GM12891 (cell line): ENCODE measurements at places on chromosomes 5 and 9.

DNA sequence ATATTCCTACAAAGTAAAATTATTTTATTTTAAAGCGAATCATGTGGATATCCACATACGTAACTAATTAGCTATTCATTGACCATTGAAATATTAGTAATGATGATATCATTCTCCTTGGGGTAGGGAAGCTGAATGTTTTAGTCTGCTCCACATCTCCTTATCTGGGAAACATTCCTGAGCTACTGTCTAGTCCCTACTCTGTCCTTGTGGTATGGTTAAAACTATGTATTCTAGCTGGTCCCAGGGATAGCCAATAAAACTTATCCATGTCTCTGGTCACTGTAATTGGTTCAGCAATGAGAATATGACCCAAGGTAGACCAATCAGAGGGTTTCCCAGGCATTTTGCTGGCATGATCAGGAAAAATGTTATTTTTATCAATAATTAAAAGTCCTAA, 76.0 kb upstream of the DAP start:
- no peak for DNase-seq

- no peak for DNase-seq
Measured at GRCh38 chr9:76878933-76879332, 27.0 kb downstream of the PRUNE2 start.

DNA sequence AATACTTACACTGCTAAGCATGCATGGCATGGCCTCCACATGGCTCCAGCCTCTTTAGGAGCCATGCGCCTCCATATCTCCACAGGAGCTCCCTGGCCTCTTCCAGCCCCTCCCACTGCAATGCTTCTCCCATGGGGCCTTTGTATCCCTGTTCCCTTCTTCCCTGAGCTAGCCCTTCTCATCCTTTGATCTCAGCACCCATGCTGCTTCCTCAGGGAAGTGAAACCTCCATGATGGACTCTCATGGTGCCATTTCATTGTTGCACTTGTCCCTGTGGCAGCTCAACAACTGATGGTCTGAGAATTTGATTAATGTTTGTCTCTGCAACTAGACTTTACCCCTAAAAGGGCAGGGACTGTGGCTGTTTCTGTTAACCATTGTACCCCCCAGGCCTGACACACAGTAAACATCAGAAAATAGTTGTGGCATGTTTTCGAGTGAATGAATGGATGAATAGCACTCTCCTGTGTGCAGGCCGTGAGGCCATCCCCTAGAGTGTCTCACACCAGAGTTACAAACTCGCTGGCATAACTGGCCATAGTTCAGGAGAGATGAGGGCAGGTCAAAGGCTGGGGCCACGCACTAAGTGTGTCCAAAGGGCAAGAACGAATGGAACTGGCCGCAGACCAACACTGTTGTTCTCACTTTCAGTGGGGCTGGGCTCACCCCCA, 6.6 kb downstream of the IDNK start:
- DNase-seq, result no peak

DNA sequence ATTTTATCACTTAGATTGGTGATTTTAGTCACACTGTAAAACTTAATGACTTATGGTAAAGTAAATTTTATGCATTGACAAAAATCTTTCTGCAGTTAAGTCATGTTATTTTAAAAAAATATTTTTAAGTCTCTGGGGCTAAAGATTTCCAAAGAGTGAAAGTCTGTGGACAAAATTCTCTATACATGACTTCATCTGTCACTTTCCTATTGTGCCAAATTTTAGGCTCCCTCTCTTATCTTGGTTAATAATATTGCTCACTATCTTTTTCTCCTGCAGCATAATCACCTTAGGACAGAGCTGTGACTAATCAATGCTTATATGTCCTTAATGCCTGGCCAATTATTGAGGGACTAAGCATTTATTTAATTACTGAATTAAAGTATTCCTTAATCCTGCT, 15.2 kb downstream of the LURAP1L start:
- DNase-seq, result no peak

- no peak for DNase-seq
Measured at GRCh38 chr5:140073296-140073695, 30.2 kb upstream of the NRG2 start.

GRCh38 chr9:20550326-20550725, 72.0 kb downstream of the MLLT3 start:
- DNase-seq, result no peak

DNA sequence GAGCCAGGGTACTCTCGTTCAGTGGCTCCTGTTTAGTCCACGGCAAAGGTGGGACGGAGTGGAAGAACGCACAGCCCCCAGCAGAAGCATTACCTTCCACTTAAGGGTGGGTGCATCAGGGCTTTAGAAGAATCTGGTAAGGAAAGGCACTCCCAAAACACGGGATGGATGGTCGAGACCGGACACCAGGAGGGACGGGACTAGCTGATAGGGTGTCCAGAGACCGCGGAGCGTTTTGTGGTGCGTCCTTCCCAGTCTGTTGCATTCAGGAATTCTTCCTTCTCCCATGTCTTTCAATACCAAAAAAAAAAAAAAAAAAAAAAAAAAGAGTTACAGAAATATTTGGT, 545 bp upstream of the CTSV start:
- DNase-seq, result no peak

DNA sequence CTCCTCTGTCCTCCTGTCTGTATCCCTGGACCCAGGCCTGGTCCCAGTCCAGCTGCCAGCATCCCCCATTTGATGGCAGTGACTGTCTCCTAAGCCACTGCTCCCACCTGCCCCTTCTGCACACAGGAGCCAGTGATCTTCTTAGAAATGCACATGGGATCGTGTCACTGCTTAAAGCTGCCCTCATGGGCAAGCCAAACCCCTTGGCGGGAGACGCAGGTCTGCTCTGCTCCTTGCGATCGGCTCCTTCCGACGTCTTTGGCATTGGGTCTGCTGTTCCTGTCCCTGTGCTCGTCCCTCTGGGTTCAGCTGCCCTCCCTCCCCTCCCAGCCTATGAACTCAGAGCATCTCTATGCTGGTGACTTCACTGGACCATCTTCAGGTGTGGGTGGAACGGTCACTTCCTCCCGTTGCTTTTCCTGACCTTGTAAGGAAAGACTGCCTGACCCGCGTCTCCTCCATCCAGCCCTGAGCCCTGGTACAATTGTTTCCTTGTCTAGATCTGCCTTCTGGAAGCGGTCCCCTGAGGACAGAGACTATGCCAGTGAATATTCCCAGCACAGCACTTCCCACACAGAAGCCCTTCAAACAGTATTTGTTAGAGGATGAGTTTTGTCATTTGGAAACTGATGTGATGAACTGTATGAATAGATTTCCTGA, 116.5 kb downstream of the ZNF354C start:
- no peak for DNase-seq

DNA sequence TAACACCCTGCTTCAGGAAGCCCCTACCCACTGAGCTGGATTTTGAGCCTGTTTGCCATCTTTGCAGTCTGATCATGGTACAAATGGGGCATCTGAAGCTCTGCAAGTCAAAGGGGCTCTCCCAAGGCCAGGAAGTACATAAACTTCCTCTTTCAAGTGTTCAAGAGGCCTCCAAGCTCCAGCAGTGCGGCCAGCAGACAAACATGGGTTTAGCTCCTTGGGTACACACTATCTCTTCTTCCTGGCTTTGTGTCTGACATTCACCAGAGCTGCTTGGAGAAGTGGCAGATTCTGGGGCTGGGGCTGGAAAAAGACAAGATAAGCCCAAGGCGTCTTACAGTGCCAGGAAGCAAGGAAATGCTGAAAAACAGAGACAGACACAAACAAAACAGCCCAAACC, 34.1 kb downstream of the LAMC3 start:
- no peak for DNase-seq

DNA sequence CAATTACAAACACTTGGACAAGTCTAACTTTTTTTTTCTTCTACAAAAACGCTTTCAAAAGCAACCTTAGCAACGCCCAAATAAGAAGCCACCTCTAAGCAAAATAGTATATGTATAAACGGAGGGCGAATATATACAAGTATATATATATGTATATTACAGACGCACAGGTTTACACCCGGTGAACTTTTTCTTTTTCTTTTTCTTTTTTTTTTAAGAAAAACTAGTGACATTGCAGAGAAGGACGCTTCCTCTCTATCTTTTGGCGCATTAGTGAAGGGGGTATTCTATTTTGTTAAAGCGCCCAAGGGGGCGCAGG, 200 bp downstream of the NPR3 start:
- DNase-seq, result no peak

DNA sequence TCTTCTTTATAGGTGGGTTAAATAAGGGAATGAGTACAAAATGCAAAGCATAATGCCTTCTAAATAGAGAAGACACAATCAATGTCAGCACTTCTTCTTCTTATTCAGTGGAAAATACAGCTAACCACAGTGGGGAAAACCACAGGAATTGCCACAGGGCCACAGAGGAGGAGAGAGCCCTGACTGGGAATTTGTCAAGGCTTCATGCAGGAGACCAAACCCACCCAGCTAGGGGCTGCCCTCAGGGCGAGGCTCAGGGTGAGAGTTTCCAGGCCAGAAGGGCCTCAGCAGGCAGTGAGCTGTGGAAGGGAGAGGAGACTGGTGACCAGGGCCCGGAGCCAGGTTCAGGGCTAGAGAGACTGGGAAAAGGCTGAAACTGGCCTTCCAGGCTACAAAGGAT, 279.1 kb downstream of the MSX2 start:
- DNase-seq, result no peak

DNA sequence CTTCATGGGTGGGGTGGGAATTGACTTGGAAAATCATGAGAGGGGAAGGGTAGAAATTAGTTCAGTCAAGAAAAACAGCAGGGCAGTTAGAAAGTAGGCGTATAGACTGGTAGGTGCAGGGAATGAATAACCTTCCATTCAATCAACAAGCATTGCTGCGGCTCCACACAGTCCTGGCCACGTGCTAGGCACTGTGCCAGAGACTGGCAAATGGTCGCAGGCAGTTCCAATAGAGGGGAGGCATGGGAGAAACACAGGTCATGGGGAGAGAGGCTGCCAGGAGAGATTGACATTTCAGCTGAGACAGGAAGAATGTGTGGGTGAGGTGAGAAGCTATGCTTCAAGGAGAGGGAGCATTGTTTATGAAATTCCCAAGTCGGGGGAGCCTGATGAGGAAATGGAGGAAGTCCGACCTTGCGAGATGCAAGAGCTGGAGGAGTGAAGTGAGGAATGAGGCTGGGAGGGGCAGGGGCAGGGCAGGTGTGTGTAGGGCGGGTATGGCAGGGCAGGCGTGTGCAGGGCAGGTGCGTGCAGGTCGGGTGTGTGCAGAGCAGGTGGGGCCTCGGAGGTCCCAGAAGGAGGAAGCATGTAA, 54.4 kb upstream of the PPARGC1B start:
- DNase-seq, result no peak

DNA sequence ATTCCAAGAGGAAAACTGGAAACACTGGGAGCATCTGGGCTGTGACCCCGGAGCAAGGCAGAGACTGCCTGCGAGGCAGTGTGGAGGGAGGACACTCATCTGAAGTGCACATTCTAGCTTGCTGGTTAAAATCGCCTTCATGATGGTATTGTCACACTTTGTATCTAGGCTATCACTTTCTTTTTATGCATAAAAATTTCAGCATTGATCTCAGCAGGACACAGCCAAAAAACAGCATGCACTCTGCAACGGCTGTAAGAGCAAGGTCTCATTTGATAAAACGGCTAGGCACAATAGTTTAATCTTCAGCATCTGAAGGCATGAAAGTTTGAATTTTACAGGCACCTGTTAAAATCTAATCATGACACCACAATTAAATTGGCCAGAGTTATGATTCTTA, 110.8 kb upstream of the IRX1 start:
- no peak for DNase-seq

GRCh38 chr9:107737987-107738743, 248.6 kb upstream of the KLF4 start:
- DNase-seq, result no peak

DNA sequence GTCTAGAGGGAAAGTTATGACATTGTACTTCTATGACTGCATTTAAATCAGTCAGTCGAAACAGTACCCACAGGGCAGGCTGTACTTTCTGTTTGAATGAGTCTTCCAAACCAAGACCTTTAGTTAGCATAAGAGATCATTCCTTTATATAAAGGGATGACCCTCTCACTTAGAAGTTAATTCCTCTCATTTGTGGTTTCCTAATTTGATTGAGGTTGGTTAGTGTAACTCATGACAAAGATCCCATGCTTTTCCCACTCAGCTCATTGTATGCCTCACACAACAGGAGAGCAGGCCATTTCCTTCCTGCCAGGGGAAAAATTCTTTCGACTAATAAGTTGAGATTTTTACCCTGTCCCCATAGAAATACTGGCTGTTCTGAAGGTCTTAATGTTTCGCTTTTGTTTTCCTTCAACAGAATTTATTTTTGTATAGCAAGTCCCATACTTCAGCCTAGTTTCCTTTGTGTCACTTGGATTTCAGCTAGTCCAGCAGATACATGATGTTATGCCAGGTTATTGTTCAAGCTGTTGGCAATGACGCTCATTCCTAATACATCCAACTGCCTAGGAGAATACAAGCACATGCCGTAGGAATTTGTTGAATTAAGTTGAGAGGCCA, 500.7 kb downstream of the SPATA31D1 start:
- no peak for DNase-seq

- no peak for DNase-seq
Measured at GRCh38 chr5:89942171-89942570, 467.4 kb downstream of the CETN3 start.

DNA sequence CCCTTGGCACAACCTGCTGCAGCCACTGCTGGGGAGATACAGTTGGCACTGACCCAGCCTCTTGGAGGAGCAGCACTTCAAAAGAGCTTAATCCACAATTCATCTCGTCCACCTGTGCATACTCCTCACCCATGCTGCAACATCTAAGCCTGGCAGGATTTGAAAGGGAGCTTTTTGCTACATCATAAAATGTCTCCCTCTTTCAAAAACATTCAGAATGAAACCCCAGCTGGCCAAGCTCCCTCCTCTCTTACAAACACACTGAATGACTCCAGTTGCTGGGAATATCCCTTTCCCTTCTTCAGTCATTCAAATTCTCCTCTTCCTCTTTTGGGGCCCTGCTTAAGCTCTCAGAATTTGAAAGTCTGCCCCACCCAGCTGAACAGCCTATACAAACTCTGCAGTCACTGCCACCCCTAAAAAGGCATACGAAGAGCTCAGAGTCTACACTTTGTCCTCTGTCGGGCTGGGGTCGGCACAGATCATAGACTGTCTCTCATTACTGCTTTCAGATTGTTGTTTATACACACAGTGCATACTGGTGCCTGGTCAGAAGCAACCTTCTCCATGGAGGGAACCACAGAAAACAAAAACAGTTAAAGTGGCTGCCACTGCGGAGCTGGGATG, 8.8 kb upstream of the C5orf15 start:
- no peak for DNase-seq

DNA sequence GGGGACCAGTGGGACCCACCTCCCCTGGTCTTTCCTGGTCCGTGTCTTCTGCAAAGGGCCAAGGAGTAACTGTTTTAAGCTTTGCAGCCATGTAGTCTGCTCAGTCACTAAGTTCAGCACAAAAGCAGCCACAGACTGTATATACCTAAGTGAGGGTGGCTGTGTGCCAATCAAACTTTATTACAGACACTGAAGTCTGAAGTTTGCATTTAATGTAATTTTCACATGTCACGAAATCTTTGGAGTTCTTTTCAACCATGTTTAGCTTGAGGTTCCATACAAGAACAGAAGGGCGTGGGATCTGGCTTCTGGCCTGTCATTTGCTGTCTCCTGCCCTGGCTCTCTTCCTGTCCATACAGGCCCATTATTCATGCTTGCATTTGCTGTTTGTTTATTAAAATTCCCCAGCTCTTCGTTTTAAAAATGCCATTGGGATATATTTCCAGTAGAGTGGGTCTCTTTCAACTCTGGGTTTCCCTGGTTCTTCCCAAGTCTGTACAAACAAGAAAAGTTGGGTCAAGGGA, 64.2 kb upstream of the ECM2 start:
- DNase-seq, result no peak
